ENCODE measurements at places on chromosomes 1 and 21. TPM values are rescaled to one million over a fixed set of nuclear protein-coding genes. Genes with fewer than 3 reads are reported as not detected.

DNA sequence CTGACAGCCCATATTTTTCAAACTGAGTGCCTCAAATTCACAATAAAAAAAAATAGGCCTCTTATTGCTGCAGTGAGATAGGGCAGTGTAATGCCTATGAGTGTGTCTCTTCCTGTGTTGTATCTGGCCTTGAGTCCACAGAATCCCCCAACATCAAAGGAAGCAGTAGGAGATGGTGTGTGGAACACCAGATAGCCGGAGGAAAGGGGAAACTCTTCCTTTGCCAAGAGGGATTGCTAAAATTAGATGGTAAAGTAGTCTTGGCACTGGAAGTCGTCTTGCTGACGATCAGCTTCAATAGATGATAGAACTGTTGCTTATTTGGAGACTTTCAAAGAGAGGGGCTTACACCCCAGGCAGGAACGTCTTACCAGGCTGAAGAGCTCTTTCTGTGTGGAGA, 51.8 kb downstream of the RUNX1 start:
- DNase-seq: no peak

DNA sequence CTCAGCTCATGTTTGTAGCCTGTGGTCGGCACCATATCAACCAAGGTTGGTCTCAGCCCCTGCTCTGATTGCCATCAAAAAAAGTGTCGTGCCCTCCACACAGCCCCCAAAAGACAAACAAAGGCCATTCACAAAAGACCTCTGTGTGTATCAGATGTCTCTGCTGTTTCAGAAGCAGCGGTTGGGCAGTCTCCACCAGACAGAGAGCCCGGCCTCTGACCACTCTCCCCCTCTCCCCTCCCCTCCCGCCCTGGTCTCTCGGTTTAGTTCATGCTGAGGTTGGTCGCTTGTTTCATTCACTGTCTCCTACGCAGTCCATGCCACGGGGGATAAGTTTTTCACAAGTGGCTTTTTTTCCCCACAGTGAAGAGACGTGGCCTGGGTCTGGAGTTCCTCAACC, 27.1 kb downstream of the ACTA1 start:
- no peak for DNase-seq

DNA sequence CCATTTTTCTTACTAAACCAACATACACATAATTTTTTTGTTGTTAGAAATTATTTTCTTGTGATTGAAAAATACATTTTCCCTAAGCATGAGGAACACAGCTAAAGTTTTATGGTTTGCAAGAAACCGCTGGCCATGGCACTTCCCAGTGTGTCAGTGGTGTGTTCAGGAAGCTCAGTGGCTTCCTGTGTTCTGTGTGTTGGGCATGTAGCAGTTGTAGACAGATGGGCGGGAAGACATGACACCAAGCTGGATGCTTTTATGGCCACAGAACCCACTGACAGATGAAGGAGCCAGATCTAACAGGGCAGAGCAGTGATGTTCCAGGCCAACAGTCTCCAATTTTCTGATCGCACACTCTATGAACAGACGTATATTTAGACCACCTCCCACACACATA, 119.8 kb downstream of the GALNT2 start:
- no peak for DNase-seq

DNA sequence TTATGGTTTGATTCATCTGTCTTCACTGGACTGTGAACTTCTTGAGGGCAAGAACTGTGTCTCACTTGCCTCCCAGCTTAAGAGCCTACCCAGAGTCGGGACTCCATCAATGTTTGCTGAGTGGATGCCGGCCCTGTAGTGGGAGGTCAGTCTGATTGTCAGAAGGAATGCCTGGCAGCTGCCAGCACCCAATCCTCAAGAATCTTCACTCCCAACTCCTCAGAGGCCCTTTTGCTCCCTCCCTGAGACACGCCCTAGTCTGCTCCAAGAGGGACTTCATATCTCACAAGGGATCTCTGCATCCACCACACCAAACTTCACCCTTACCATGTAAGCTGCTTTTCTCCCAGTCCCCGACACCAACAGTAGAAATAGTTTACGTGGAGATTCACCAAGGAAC, 15.2 kb upstream of the KDM4A start:
- no peak for DNase-seq

GRCh38 chr1:32873484-32873883, 2.8 kb upstream of the FNDC5 start:
- no peak for DNase-seq

GRCh38 chr1:48715921-48716320, 60.8 kb downstream of the BEND5 start:
- DNase-seq: no peak

DNA sequence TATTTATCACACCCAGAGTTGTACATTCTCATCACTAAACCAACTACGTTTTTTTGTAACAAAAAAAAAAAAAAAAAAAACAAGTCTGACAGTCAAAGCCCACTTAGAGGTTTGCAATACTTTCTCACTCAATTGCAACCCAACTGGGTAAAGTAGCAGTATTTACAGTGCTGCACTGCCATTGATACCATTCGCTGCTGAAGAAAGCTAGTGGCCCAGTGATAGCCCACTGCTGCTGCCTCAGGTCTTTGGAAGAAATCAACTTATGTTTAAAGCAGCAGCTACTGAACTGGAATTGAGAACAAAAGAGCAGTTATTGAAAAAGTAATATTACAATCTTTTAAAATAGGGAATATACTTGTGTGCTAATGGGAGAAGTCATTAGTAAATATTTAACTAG, 2.7 kb downstream of the HNRNPU start:
- no peak for DNase-seq

DNA sequence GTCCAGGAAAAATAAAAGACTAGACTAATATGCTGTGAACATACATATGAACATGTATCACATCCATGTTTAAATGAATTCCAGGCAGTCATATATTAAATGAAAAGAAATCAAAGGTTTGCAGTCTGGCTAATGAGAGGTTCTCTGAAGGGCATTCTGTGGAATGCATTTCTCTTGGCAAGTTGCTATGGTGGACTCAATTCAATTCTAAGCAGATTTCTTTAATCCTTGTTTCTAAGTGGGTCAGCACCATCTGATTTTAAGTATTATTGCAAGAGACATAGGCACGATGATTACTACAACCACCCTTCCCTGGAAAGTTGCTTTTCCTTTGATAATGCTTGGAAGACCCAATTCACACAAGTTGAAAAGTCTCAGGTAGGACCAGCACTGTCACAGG, 23.9 kb upstream of the ABCA4 start:
- DNase-seq: no peak

GRCh38 chr1:25715888-25716287, 84.1 kb upstream of the SELENON start:
- DNase-seq: no peak

The BEND5 gene
- total RNA-seq: 2.2 TPM

The PIGV gene
- 8.6 TPM for total RNA-seq

The FALEC gene
- not detected for total RNA-seq

The SORT1 gene
- total RNA-seq: 0.86 TPM

The ZFYVE9 gene
- total RNA-seq: 1.6 TPM

Measured in CD4-positive, CD25-positive, alpha-beta regulatory T cell (primary cell).